Activated CD4-positive, alpha-beta T cell treated with anti-CD3 and anti-CD28 coated beads, Interleukin-2, amount 50 U/mL, for 16 hours (primary cell): ENCODE measurements at places on chromosomes 12 and 14.

- DNase-seq = no peak
Measured at GRCh38 chr12:14225064-14225463, 140.4 kb upstream of the ATF7IP start.

DNA sequence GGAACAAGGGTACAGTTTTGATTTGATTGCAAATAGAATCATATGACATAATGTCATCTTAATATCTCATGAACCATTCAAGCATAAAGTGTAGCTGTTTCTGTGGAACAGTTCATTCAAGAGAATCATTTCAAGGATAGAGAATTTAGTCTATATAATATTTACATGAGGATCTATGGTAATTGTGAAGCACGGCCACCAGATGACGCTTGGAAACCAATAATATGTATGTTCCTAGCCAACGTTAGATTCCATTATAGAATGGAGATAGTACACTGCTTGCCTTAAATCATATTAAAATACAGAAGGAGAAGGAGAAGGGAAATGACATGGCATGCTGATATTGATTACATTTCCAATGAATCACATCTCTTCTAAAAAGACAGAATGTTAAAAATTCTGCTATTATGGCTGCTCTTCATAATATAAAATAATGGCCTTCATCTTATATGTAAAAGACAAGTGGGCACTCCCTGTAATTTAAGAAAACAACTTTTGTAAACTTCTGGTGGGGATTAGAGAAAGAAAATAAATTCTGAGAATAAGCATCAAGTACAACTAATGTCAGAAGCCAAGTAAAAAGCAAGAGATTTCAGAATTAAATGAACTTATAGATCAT lies 351.0 kb downstream of the NAV3 start:
- no peak for DNase-seq

- no peak for DNase-seq
Measured at GRCh38 chr14:57987051-57987450, 121.2 kb upstream of the SLC35F4 start.

GRCh38 chr12:22355011-22355580 lies 20.6 kb upstream of the ST8SIA1 start:
- no peak for DNase-seq

GRCh38 chr12:57418255-57418654 lies 12.6 kb downstream of the R3HDM2 start:
- DNase-seq = no peak

GRCh38 chr12:50986966-50987737 lies 34.8 kb downstream of the HIGD1C start:
- peak; percentile 26 for DNase-seq

DNA sequence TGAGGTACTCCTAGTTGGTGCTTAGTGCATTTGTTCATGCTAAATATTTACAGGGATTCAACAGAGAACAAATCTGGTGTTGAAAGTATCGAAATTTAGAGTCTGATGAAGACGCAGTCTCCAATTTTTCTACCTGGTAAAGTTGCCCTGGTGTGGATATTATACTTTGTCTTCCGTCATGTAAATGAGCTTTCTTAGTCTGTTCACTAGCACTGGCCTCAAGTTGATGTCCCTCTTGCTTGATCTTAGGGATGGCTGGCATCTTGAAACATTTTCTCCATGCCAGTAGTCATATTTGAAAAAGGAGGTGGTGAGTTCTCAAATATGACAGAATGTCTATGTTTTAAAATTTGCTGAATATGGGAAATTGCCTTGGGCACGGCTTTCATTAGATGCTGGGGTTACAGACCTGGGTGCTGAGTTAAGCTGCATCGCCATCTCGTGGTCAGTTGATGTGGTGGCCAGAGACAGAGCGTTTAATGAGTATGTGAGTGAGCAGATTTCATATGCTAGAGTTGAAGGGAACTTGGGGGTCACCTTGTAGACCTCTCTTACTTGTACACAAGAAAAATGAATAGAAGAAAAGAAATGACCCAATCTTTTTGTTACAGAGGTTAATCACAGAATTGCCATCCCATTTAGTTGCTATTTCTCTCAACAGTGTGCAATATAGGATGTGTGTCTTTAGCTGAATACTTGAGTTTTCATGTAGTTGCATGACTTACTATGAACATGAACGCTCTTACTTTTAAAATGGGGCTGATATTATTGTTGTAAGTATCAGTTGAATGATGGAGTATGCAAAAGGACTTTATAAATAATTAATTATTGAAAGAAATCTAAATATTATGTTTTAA lies 172.8 kb upstream of the DCN start:
- DNase-seq = peak; percentile 46

- peak; percentile 87 for DNase-seq
Measured at GRCh38 chr12:48814262-48815125, 3.8 kb upstream of the CACNB3 start.

DNA sequence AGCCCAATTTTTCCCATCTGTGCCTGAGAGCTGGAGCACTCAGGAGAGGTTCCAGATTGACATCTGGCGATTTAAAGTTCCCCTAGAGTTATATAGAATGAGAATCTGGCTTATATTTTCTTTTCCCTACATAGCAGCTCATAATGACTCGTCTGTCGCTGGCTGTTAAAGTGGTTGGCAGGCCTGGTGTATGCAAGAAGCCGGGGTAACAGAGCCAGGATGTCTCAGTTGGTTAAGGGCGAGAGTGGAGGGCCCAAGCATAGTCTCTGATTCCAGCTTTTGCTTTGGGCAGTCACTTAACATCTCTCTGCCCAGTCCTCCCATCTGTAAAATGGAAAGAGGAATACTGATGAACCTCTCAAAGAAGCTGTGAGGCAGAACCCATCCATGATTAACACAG lies 751.6 kb downstream of the NOVA1 start:
- no peak for DNase-seq
